ENCODE measurements at places on chromosomes 11 and 22. TPM values are rescaled to one million over a fixed set of nuclear protein-coding genes. Genes with fewer than 3 reads are reported as not detected.

DNA sequence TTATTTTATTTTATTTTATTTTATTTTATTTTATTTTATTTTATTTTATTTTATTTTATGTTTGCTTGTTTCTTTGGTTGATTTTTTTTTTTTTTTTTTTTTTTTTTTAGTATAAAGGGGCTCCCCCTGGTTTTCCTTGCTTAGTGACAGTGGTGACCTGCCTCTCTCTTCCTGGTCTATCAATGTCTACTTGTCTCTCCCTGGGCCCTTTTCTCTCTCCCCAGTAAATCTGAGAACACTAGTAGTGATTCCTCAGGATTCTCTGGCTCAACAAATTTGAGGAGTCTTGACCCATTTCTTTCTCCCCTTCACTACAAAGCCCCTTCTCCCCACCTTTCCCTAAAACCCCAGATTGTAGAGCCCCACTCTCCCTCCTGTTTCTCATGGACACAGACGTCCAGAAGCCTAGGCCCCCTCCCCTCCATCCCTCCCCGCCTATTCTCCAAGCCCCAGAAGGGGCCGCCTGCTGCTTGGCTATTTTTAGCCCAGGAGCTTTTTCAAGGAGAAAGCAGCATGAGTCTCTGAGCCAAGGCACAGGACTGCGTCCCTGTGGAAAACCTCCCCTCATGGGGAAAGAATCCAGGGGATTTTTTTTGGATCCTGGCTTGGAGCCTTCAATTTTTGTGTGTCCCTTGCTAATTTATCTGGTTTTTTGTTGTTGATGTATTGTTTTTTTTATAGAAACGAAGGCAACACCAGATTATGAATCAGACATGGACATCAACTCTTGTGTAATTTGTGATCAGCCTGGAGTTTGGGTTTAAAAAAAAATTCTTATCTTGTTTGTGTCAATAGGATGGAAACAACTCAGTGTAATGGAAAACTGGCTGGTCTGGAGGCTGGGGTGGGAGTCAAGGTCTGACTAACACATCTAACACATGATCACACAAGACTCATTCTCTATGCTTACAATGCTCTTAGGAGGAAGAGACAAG lies 17.5 kb upstream of the ACCSL start:
- DNase-seq = no peak

GRCh38 chr22:35352214-35353111 lies 28.4 kb upstream of the HMOX1 start:
- no peak for DNase-seq

GRCh38 chr11:118705791-118706545 lies 26.5 kb upstream of the TREH start:
- DNase-seq = no peak

The INS gene
- total RNA-seq = not detected

DNA sequence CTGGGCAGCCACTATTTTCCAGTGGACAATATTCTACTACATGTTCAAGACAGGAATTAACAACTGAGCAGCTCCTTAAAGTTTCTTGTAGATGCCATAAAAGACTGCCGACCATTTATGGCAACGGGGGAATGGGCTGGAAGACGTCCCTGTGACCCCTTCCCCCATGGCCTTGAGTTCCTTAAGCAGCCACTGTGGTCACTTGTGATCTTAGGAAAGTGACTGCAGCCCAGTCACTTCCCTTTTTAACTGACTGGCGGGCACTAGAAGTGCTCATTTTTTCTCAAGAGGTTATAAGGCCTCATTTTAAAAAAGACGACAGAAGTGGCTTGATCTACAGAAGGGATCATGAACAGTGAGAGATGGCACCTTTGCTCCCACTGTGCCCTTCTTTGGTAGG lies 153.2 kb upstream of the NARS2 start:
- no peak for DNase-seq
